ENCODE measurements at places on chromosomes 7 and 10.
A peak's percentile ranks its signal among the peaks of the same experiment; 100 is the strongest.

- no peak for DNase-seq
These were observed 4.6 kb downstream of the KIF20B start for GRCh38 chr10:89706011-89706410.

GRCh38 chr10:48602401-48603135, 2.3 kb downstream of the ARHGAP22 start:
- no peak for DNase-seq

DNA sequence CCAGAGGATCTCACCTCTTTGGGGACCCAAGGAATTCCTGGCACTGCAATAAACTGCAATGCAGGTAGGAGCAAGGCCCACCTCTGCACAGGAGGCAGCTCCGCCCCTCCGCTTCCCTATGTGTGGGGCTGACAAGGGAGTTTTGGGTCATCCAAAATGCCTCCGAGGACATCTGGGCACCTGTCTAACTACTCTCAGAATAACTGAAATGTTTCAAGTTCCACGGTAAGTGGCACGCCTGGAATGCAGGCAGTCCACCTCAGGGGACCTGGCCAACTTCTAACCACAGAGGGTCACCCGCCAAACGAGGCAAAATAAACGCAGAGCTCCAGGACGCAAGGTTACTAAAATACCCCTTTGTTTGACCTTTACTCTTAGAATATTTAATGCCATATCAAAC, 102.5 kb downstream of the FGFR2 start:
- DNase-seq = no peak

DNA sequence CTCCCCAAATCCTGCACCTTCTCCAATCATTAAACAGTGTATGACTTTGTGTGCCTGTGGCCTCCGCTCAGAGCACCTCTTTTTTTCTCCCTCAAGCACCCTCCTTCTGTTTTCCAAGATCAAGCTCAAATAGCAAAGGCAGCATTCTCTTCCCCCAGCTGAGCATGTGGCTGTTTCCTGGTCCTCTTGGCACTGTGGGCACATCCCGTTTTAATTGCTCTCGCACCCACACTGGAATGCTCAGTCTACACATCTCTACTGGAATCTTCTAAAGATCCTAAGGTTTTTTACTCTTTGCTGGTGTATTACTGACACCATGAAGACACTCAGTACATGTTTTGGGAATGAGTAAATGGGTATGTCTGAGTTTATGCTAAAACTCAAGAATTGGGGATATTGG, 107.4 kb downstream of the WDFY4 start:
- DNase-seq = no peak

GRCh38 chr7:35362341-35362740, 108.4 kb upstream of the TBX20 start:
- no peak for DNase-seq

GRCh38 chr7:148962440-148962822, 65.9 kb downstream of the PDIA4 start:
- no peak for DNase-seq

DNA sequence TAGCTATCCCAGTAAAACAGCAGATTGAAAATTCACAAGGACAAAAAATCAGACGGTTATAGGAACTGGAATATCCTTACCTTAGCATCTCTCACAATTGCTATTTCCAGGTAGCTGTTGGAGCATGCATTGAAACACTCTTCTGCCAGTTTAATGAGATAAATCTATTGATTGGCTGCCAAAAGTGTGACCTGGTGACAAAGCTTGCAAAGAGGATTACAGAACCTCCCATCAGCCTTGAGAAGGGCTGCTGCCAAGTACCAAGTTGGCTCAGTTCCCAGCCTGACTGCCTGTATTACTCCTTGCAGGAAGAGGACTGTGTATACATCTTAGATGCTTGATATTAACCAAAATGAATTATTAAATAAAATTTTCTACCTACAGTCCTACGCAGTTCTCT, 5.1 kb downstream of the PRLHR start:
- DNase-seq = no peak

DNA sequence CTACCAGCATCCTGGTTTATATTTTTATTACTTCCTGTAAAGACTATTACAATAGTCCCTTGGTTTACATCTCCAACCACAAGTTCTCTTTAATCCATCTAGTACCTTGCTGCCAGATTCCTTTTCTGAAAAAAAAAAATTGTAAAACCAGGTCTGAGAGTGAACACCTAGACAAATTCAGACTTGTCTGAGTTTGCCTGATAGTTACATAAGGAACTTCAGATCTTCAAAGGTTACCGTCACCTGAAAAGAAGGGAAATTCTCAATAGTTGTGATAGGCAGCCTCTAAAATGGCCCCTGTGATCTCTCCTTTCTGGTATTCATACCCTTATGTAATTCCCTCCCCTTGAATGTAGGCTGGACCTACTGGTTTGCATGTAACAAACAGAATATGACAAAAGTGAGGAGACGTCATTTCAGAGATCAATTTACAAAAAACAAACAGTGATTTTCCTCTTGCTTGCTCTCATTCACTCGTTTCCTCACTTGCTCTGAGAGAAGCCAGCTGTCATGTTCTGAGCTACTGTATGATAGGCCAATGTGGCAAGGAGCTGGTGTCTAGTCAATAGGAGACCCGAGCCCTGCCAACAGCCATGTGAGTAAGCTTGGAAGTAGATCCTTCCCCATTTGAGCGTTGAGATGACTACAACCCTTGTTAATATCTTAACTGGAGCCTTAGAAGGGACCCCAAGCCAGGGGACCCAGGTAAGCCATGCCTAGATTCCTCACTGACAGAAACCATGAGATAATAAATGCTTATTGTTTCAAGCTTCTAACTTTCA, 110.9 kb upstream of the LSM8 start:
- DNase-seq = no peak

- DNase-seq = no peak
These were observed 203.7 kb downstream of the IPMK start for GRCh38 chr10:58063861-58064480.

GRCh38 chr7:94250987-94251386, 143.7 kb upstream of the COL1A2 start:
- no peak for DNase-seq

DNA sequence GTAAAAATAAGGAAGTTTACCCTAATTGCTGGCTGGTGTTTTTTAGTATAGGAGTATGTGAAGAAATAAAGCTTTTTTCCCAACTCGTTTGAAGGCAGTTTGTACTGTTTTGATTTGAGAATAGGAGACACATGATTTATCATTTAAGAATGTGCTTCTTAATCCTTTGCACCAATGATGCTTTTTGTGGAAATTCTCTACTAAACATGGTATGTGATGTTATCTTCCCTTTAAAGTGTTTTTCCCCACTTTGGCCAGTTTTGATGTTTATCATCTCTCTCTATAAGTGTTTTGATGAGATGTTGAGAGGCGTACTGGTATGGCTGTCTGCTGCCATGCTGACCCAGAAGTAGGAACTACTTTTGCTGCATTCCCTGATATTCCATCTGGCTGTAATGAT, 85.1 kb downstream of the SUGCT start:
- DNase-seq = no peak

GRCh38 chr10:98030093-98030821, at the start of gene CRTAC1:
TSS of gene CRTAC1 (minus strand) at chr10:98030621. CDS start at chr10:98030472, 149 bp downstream.
- peak; percentile 61 for DNase-seq

GRCh38 chr7:106623853-106624252, 37.1 kb downstream of the CCDC71L start:
- DNase-seq = no peak

- no peak for DNase-seq
These were observed 29.3 kb upstream of the C10orf53 start for GRCh38 chr10:49649936-49650723.

GRCh38 chr10:85741626-85742300, 624.8 kb downstream of the GRID1 start:
- DNase-seq = no peak

DNA sequence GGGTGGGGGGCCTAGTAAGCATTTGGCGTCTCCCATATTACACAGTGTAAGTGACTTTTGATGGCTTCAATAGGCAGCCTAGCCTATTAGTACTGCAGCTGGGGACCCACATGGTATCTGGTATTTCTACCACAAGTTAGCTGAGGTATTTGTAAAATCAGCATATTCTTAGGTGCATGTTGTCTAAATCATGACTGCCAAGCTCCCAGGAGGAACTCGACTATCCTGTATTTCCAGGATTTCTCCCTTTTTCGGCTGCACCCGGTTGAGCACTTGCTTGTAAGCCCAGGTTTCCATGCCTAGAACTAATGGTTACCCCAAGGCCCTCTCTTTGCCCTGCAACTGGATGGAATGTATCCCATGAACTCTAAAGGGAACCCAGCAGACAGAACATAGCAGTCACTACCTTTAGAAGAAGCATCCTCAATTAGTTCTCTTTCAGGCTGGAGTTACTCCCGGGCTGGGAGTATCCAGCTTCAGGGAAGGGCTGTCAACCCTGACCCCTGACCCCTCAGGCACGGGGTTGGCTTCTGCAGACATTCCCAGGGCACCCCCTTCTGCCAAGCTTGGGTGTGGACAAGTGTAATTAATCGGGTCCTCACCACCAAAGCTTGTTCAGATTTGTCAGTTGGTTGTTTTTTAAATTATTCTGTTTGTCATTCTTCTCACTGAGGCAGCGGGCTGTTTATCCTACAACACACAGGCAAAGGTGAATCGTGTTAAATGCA, 90.3 kb upstream of the PARD3 start:
- no peak for DNase-seq

- peak; percentile 1 for DNase-seq
These were observed 810.2 kb downstream of the CNTNAP2 start for GRCh38 chr7:146926841-146927240.

GRCh38 chr10:27558612-27559020, 54.5 kb downstream of the RAB18 start:
- peak; percentile 16 for DNase-seq

DNA sequence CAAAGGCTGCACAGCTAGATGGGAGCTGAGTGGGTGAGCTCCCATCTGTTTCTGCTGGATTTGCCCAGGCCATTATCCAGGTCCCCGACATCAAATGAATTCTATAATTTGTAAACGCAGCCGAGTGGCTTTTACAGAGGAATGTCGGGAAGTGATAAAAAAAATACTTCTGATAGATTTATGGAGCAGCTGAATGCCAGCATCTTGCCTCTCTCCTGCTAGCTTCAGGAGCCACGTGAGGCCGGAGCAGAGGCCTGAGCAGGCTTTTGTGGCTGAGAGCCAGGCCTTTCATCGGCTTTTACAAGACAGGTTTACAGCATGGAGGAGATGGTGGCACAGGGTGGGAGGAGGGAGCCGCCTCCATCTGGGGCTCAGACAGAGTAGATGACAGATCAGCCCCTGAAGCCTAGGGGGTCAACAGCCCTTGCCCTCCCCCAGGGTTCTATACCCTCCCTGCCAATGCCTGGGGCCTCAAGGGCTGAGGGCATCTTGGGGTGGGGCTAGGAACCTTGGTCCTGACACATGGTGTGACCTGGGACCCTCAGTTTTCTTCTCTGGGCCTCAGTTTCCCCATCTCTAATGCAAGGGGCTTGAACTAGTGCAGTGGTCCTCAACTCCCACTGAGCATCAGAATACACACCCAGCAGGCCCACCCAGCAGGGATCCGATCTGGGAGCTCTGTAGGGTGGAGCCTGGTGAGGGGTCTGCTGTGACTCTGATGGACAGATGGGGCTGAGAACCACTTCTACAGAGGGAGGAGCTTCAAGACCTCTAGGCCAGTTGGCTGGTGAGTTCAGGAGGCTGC, 44.2 kb upstream of the PCBD1 start:
- DNase-seq = peak; percentile 33

- DNase-seq = no peak
These were observed 515 bp upstream of the SLC4A2 start for GRCh38 chr7:151058781-151059366.

- no peak for DNase-seq
These were observed 78.2 kb downstream of the FAM53B start for GRCh38 chr10:124665980-124666379.

DNA sequence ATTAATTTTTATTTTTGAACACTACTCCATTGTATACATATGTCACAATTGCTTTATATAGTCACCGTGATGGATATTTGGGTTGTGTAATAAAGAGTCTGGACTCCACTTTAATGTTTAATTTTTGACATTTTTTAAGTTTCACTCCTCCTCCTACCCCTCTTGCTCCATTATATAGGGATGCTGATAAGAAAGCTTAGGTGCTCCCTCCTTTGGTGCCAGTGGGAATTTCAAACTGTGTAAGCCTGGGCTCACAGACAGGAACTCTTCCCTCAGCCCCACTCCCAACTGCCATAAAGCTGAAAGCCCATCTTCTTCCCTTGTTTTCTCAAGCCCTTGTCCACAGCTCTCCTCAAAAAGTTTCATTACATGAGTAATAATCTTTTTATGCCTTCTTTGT, 47.6 kb downstream of the TWIST1 start:
- no peak for DNase-seq

GRCh38 chr7:83921941-83922607, 272.5 kb downstream of the SEMA3A start:
- DNase-seq = no peak

GRCh38 chr7:108001764-108002725, 916 bp downstream of the LAMB1 start:
- no peak for DNase-seq

DNA sequence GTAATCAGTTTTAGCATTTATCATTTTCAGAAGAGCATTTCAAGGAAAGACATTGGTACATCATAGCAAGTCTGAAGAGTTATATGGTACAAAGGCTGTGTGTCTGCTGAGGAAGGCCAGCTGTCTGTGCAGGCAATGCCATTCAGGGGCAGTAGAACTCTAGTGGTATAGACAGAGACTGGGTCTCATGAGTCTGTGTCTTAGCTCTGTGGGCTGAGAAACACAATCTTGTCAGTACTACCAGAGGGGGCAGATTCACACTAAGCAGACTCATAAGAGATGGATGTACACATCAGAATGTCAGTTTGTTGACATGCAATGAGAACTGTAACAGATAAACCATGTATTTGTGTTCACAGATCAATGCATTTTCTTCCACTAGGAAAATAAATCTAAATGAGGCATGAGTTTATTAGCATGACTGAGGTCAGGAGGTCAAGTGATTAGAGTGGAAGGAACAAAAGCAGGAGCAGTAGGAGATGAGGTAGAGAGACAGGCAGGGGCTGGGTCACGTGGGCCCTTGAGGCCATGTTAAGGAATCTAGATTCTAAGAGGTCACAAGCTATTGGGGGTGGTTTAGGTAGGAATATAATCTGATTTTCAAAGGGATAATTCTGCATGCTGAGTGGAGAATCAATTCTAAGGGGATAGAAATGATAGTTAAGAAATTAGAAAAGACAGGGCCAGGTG, 7.5 kb upstream of the GGCT start:
- no peak for DNase-seq

DNA sequence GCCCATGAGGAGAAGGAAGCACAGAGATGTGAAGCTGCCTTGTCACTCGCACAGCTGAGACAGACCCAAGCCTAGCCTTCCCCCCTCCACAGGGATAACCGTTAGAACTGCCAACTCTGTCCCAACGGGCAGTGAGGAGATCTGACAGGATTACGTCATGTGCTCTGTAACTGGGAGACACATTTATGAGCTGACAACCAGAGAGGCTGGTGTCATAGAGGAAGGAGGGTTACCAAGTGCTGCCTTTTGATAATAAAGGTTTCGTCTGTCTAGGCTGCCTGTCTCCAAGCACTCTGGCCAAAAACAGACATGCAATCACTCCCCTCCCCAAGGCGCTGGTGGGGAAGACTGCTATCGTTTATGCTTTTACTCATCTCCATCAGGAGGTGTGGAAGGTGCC, 165.9 kb downstream of the PLXNA4 start:
- DNase-seq = no peak

- DNase-seq = peak; percentile 39
These were observed 28.4 kb upstream of the SEMA3E start for GRCh38 chr7:83677180-83677866.

- no peak for DNase-seq
These were observed 67.8 kb downstream of the CPVL start for GRCh38 chr7:29078311-29079260.

GRCh38 chr7:25860275-25861163, 291.5 kb upstream of the NFE2L3 start:
- no peak for DNase-seq

GRCh38 chr7:113301141-113301540, 182.8 kb upstream of the SMIM30 start:
- no peak for DNase-seq
